ENCODE measurements at places on chromosomes 13 and 19.
A peak's percentile ranks its signal among the peaks of the same experiment; 100 is the strongest.

DNA sequence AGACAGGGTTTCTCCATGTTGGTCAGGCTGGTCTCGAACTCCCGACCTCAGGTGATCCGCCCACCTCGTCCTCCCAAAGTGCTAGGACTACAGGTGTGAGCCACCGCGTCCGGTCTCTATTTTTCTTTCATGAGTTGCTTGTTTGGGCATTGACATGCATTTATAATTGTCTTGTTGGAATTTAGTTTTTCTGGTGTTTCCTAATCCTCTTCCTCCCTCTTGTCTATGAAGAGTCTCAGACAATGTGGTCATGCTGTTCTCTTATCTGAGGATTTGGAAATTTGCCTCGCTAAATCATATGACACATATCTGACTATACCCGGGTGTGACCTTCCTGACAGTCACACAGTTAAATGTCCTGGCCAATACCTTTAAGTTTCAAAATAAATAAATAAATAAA lies 7.4 kb upstream of the CEACAM18 start:
- no peak for DNase-seq

GRCh38 chr19:18379803-18380747 lies 5.9 kb upstream of the GDF15 start:
- no peak for DNase-seq

DNA sequence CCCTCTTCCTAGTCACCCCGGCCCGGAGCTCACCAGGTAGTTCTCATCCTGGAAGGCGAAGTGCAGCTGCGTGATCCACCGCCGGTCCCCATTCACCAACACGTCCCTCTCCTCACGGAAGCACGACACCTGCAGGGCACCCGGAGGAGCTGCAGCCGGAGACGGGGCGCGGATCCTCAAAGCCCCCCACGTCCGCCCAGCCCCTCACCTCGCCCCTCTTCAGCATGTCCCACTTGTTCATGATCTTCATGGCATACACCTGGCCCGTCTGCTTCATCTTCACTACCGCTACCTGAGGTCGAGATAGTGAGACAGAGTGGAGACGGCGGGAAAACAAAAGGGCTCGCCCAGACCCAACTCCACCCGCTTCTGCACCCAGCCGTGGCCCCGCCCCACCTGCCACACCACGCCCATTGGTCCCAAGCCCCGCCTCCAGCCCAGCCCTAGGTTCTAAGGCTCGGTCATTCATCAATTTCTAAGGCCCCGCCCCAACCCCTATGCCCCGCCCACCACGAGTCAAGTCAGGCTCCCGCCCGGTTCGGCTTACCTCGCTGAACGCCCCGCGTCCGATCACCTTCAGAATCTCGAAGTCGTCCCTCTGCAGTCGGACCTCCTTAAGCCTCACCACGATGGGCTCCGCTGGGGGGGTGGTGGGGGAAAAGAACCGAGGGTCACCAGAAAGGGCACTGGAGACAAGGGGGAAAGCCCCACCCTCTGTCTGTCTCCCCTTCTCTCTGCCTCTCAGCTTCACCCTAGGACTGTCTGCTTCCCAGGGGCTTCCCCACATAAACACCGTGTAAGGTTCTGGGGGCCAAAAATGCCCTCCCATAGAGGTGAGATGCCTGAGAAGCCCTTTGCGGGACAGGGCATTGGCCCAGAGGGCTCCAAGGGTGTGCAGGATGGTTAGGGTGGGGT lies 2.8 kb downstream of the DMPK start:
- peak; percentile 71 for DNase-seq

DNA sequence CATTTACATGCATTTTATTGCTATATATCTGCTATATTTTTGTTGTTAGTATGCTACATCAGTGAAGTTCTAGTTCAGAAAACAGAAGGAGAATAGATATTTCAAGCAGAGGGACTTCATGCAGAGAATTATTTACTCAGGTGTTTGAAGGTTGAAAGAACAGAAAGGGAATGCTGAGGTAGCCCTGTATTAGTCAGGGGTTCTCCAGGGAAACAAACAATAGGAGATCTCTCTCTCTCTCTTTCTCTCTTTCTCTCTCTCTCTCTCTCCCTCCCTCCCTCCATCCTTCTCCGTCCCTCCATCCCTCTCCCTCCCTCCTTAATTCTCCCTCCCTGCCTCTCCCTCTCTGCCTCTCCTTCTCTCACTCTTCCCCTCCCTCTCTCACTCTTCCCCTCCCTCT lies 114.3 kb upstream of the TDRD3 start:
- DNase-seq: no peak

DNA sequence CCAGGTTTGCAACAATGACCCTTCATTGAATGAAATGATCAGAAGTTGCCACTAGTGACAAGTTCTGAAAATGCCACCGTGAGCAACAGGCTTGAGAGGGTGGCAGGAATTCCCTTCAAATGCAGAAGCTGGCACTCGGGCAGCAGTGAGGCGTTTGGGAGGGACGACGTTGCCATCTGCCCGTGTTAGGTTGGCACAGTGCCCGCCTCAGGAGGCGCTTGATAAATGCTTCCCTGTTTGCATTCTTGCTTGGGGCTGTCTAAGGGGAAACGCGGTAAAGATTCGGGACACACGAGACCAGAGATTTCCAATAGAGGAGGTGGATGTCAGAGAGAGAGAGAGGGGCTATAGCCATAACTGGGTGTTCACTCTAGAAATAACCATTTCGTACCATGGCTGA lies 101.9 kb downstream of the TEX29 start:
- no peak for DNase-seq

DNA sequence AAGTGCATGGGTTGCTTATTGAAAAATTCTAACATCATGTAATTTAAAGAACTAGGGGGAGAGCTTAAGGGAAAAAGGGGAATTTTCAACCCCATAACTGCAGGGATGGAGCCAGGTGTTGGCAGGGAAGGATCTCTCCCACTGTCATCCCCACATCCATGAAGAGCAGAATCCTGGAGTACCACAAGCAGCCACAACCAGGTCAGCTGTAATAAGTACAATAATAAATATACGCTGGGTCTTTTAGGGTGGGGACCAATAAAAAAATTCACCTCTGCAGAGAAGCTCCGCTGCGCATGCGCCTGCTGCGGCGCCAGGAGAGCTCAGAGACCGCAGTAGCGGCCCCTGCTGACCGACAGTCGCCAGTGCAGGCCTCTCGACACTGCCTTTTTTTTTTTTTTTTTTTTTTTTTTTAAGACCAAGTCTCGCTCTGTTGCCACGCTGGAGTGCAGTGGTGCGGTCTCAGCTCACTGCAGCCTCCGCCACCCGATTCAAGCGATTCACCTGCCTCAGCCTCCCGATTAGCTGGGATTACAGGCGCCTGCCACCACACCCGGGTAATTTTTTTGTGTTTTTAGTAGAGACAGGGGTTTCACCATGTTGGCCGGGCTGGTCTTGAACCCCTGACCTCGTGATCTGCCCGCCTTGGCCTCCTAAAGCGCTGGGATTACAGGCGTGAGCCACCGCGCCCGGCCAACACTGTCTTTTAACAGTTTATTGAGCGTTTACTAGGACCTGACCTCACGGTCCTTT lies 2.5 kb upstream of the EEF2 start:
- peak; percentile 77 for DNase-seq

- DNase-seq: no peak
These were observed 3.8 kb downstream of the CFD start for GRCh38 chr19:863315-863620.

GRCh38 chr13:97262058-97262457 lies 39.9 kb downstream of the MBNL2 start:
- DNase-seq: no peak

DNA sequence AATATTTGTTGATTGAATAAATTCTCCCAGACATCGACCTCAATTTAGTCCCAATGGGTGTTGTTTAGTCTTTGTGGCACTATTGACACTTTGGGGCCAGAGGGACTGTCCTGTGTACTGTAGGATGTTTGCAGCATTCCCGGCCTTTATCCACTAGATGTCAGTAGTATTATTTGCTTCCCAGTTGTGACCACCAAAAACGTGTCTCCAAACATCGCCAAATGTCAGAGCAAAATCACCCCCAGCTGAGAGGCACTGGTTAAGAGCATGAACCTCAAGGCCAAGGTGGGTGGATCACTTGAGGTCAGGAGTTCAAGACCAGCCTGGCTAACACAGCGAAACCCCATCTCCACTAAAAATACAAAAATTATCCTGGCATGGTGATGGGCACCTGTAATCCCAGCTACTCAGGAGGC lies 15.4 kb downstream of the NLRP12 start:
- no peak for DNase-seq

GRCh38 chr13:26445092-26445491 lies 112.4 kb upstream of the WASF3 start:
- no peak for DNase-seq

DNA sequence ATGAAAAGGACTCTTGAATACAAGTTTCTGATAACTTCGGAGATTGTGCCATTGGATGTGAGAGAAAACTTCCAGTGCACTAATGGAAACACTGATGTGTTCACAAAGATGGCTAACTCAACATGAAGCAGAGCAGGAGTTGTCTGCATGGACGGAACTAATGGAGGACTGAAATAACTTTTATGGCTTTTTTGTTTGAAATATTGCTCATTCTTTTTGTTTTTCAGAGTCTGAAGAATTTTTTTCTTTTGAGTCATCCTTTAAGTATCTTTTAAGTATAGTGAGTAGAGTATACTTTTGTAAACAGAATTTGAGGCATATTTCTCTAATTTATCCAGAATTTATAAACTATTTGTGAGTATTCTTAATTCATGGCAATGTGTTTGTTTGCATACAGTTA lies 25.7 kb downstream of the CRYL1 start:
- no peak for DNase-seq

DNA sequence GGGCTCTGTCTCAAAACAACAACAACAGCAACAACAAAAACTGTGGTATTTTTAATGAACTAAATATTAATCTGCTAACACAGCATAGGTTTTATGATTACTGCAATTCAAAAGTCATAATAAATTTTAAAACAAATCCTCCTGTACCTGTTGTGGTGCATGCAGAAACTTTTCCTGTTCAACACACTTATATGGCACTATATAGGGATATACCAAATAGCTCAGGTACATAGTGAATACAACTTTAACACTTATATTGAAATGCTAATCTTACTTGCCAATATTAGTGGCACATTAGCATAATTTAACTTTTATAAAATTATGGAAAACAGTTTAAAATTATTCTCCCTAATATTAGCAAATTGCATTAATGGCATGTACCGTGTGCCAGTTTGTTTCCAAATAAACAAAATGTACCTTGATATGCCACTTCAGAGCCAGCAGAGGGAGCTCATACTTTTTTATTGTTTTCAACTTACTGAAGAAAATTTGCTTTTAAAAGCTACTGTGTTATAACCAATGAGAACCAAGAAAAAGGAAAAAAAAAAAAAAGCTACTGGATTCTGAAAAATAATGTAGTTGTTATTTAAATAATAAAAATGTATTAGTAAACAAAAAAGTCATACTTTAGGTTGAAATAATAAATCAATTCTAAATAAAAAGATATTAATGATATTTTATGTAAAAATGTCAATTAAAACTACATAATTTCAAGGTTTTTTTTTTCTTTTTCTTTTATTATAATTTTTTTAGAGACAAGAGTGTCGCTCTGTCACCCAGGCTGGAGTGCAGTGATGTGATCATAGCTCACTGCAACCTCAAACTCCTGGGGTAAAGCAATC lies 18.0 kb upstream of the RBM26 start:
- no peak for DNase-seq

DNA sequence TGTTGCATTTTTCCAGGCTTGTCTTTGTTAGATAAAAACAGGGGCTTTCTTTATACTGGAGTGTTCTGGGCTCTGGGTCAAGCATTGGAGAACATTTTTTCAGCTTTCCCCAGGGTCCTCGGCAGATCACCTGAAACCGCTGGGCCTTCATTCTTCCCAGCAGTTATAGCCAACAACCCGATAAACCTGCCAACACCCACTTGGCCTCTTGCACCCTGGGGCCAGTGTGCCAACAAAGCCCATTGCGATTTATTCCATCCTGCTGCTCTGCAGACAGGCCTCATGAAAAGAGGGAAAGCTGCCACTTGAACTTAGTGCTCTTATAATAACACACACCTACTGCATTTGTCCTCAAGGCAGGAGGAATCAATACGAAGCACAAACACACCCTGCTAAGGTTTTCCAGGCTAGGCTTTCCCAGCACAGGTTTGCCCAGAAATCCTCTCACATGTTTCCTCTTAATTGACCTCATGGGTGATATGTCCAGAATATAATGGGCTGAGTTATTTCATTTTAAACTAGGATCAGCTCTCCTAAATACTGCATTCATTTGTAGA lies 669.3 kb downstream of the LIG4 start:
- no peak for DNase-seq

DNA sequence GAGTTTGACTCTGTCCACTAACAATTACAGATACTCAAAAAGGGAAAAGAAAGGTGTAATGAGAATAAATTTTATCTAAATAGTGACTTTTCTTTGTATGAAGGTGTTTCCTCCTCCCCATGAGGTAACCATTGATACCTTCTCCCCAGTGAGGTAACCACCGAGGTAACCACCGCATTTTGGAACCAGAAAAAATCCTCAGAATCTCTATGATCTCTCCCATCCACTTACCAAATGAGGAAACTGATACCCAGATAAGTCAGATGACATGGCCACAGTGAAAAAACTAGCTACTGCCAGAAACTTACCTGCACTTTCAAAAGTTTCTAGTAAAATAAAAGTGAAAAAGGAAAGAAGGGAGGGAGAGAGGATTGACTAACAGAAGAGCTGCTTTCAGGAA lies 124.0 kb upstream of the FNDC3A start:
- DNase-seq: no peak

GRCh38 chr13:44969551-44970484 lies 19.5 kb downstream of the NUFIP1 start:
- DNase-seq: no peak

DNA sequence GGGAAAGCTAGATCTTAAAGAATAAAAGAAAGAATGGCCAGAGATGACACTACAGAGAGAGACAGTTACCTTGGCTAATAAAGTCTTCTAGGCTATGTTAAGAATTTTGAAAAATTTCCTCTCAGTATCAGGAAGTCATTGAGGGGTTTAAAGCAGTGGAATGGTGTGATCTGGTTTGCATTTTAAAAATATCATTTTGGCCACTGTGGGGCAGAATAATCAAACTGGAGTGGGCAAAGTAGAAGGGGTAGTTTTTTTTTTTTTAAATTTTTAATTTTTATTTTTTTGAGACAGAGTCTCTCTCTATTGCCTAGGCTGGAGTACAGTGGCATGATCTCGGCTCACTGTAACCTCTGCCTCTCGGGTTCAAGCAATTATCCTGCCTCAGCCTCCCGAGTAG lies 4.4 kb upstream of the CNMD start:
- no peak for DNase-seq

- no peak for DNase-seq
These were observed 1.2 kb upstream of the MCF2L start for GRCh38 chr13:112967686-112968379.

- no peak for DNase-seq
These were observed 3.6 kb downstream of the PIP5K1C start for GRCh38 chr19:3696660-3696995.

GRCh38 chr13:67303661-67304333 lies 73.7 kb upstream of the PCDH9 start:
- no peak for DNase-seq

- no peak for DNase-seq
These were observed 23.2 kb downstream of the ZMYM2 start for GRCh38 chr13:19981685-19982238.

- DNase-seq: no peak
These were observed 633.5 kb upstream of the ATXN8OS start for GRCh38 chr13:69474011-69474685.

Measured in activated T-helper 1 cell treated with anti-CD3 and anti-CD28 coated beads, Interleukin-2, amount 50 U/mL, for 16 hours (primary cell).